Effector memory CD8-positive, alpha-beta T cell (primary cell): ENCODE measurements at places on chromosomes 2 and 18.

GRCh38 chr2:10829299-10829698 is 16.7 kb upstream of the PDIA6 start:
- no peak for DNase-seq

- no peak for DNase-seq
These were observed 120.3 kb downstream of the UXS1 start for GRCh38 chr2:106073678-106074406.

- DNase-seq, result no peak
These were observed 2.0 kb upstream of the MARCO start for GRCh38 chr2:118939994-118940393.

- no peak for DNase-seq
These were observed 11.3 kb upstream of the STK25 start for GRCh38 chr2:241519669-241520068.

- no peak for DNase-seq
These were observed 63.0 kb downstream of the DGKD start for GRCh38 chr2:233417282-233417681.

DNA sequence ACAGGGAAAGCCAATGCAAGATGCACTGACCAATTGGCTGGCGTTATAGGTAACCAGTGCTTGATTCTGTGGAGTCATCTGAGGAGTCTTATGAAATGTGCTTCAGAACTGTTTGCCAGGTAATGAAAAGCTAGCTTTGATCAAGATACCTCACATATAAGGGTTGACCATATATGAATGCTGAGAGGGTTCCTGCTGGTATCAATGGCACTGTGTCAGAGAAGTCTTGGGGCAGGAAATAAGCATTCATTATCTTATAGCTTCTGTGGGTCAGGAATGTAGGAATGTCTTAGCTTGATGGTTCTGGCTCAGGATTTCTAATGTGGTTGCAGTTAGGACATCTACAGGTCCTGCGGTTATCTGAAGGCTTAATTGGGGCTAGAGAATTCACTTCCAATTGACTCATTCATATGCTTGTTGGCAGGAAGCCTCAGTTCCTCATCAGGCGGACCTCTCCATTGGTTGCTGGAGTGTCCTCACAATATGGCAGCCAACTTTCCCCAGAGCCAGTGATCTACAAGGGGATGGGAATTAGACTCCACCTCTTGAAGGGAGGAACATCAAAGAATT is 22.1 kb upstream of the TCF7L1 start:
- DNase-seq, result no peak

DNA sequence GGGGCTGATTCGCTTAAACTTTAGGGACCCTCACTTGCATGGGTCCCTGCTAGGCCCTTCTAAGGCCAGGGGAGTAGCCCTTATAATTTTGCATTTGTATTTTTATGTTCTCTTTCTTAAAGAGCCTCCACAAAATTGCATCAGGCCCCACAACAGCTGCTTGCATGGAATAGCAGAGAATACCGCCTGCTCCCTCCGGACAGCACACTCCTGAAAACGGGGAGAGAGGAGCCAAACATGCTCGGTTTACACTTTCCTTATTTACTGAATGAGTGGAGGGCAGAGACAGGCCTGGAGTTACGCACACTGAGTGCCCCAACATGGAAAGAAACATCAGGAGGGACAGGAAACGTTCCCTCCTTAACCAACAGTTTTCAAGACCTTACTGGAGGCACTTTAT is 132.2 kb downstream of the ANTXR1 start:
- no peak for DNase-seq

DNA sequence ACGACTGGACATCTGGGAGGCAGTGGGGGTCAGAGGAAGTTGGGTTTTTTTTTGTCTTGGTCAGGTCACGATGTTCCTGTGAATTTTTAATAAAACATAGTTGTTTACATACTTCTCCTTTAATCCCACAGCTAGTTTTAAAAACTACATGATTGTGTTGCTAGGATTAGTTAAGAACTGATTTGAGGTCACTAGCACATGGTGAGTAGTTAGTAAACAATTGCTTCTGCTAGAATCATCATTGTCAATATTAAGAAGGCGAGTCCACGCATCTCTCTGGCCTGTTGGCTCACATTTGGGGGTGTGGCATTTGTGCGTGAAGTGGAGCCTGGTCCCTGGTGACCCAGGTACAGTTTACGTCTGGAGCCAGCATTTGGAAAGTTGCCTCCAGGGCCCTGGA is 59.4 kb downstream of the AGAP1 start:
- DNase-seq, result no peak

- DNase-seq, result no peak
These were observed 460.7 kb downstream of the MTX2 start for GRCh38 chr2:176729706-176730569.

DNA sequence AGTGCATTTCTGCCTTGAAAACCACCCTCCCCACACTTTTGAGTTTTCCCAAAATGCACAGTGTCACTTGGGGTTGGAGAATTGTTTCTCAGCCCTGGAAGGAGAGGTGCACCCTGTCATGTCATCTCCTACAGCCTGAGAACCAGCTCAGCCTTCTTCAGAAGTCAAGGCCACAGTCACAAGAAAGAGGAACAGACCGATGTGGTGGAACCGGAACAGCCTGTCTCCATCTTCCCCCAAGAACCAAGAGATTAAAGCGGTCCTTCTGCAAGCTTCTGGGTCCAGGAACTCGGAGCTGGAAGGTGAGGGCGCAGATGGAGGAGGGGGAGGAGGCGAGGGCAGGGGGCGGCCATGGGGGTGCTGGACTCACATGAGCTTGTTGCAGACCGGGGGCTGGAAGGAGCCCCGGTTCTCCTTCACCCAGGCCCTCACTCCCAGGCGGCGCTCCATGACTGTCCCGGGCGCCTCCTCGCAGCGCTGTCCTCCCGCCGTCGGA is 248 bp downstream of the HAAO start:
- DNase-seq, result no peak

DNA sequence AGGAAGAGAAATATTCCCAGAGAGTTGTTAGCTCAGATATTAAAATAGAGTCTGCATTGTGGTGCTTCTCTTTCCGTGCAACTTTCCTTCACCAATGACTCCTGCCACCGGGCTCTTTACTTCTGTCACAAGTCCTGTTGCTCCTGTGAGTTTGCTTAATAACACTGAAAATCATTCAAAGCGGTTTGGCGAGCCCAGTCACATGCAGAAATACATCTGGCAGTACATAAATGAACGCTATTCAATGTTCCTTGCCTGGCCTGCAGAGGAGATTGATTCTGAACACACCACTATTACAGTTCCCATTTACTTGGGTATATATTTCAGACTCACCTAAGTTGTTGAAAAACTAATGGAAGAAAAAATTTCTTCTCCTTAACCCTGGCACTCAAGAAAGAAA is 276.6 kb downstream of the ZNF521 start:
- DNase-seq, result no peak

GRCh38 chr2:218276986-218277755 is 6.9 kb downstream of the PNKD start:
- DNase-seq, result no peak

GRCh38 chr2:122660786-122661634 is 905.6 kb downstream of the TSN start:
- no peak for DNase-seq
